ENCODE measurements at places on chromosomes 7 and 10. TPM values are rescaled to one million over a fixed set of nuclear protein-coding genes. Genes with fewer than 3 reads are reported as not detected.

DNA sequence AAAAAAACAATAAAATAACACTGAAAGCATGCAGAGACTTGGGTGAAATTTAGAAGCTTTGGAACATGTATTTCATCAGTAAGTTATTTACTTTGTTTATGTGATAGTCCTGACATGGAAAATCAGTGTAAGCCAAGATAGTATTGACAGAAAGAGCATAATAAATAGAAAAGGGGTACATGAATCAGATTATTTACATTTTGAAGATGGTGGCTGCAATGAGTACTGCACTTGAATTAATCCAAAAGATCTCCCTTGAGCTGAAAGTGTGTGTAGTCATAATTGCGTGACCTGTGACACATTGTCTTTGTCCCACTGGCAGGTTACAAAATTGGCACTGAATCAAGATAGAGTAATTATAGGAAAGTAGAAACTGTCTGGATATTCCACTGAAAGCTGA lies 562.9 kb downstream of the GFRA1 start:
- no peak overlapping the region for H3K27ac ChIP-seq
- no peaks in the 10 kb centered on the region for H3K4me1 ChIP-seq
- DNase-seq = no peak
- H3K4me3 ChIP-seq = no peak overlapping the region

GRCh38 chr10:8224591-8224990 lies 170.1 kb downstream of the GATA3 start:
- H3K4me1 ChIP-seq = no peaks in the 10 kb centered on the region
- DNase-seq = no peak
- peaks cover 2% of the 10 kb centered on the region for H3K27me3 ChIP-seq

DNA sequence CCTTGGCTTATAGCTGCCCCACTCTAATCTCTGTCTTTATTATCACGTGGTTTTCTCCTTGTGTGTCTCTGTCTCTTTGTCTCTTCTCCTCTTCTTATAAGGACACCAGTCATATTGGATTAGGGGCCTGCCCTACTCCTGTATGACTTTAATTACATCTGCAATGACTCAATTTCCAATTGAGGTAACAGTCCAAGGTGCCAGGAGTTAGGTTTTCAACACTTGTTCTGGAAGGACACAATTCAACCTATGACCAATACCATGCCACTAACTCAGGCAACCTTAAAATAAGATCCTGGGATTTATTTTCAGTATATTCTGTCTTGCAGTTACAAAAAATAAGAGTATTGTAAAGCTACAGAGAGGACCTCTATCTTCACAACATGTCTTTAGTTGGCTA lies 21.6 kb upstream of the MET start:
- no peak overlapping the region for H3K27ac ChIP-seq
- DNase-seq = no peak
- H3K27me3 ChIP-seq = no peaks in the 10 kb centered on the region
- H3K36me3 ChIP-seq = no peaks in the 10 kb centered on the region
- H3K4me3 ChIP-seq = no peak overlapping the region
- peaks cover 13% of the 10 kb centered on the region for H3K4me1 ChIP-seq

- no peaks in the 10 kb centered on the region for H3K27me3 ChIP-seq
- no peaks in the 10 kb centered on the region for H3K4me1 ChIP-seq
- no peak overlapping the region for H3K27ac ChIP-seq
These were observed 8.1 kb downstream of the AOC1 start for GRCh38 chr7:150860291-150860977.

The CTBP2 gene
- 101 TPM for total RNA-seq

- H3K27me3 ChIP-seq = no peaks in the 10 kb centered on the region
- H3K4me3 ChIP-seq = no peak overlapping the region
- no peaks in the 10 kb centered on the region for H3K36me3 ChIP-seq
- peaks cover 40% of the 10 kb centered on the region for H3K4me1 ChIP-seq
- H3K27ac ChIP-seq = no peak overlapping the region
These were observed 19.6 kb downstream of the SGMS1 start for GRCh38 chr10:50604049-50604640.

The SORBS1 gene
- 5.1 TPM for total RNA-seq

The MINPP1 gene
- total RNA-seq = 24.7 TPM

DNA sequence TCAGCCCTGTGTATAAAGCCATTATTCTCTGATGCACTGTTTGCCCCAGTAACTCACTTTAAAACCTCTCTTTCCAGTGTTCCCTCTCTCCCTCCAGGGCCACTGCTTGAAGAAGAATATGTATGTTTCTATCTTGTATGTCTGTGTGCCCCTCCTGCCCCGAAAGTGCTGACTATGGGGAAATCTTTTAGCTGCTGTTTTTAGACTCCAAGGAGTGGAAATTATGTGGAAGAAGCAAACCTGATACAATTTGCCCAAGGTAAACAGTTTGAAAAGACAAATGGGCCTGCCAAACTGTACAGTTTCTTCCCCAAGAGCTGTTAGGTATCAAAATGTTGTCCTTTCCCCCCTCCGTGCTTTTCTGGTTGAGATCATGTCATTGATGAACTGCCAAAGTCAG lies 3.4 kb downstream of the ADRA2A start:
- no peak overlapping the region for H3K27ac ChIP-seq
- H3K36me3 ChIP-seq = no peaks in the 10 kb centered on the region
- H3K4me3 ChIP-seq = no peak overlapping the region
- peaks cover 40% of the 10 kb centered on the region for H3K27me3 ChIP-seq

The NPVF gene
- not detected for total RNA-seq

The ZDHHC6 gene
- total RNA-seq = 21.6 TPM

GRCh38 chr10:58052772-58053171 lies 214.9 kb downstream of the IPMK start:
- H3K4me3 ChIP-seq = no peak overlapping the region
- no peak overlapping the region for H3K27ac ChIP-seq
- H3K36me3 ChIP-seq = no peaks in the 10 kb centered on the region
- DNase-seq = no peak

The TAS2R41 gene
- total RNA-seq = not detected

GRCh38 chr10:4051011-4051640 lies 266.1 kb upstream of the KLF6 start:
- H3K4me1 ChIP-seq = no peaks in the 10 kb centered on the region
- no peaks in the 10 kb centered on the region for H3K36me3 ChIP-seq
- peak overlapping the region; percentile 26 for H3K4me3 ChIP-seq
- DNase-seq = no peak
- no peaks in the 10 kb centered on the region for H3K27me3 ChIP-seq
- no peak overlapping the region for H3K27ac ChIP-seq

DNA sequence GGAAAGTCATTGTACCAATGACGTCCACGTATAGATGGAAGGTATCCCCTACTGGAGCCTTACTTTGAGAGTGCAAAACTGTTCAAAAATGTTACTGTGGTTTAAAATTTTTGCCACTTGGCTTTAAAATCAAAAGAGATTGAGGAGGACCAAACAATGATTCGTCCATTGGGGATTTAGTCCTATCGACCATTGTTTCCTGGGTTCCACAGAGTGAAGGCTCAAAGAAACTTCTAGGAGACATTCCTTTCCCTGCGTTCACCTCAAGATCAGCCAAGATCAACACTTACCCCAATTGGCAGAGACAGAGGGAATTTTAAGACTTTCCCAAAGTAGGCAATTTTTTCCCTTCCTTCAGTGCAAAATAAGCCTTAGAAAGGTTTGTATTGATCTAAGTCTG lies 152.3 kb downstream of the NEBL start:
- H3K36me3 ChIP-seq = no peaks in the 10 kb centered on the region
- H3K4me1 ChIP-seq = no peaks in the 10 kb centered on the region
- H3K27ac ChIP-seq = no peak overlapping the region
- H3K27me3 ChIP-seq = no peaks in the 10 kb centered on the region
- no peak overlapping the region for H3K4me3 ChIP-seq

All from astrocyte (in vitro differentiated cells and primary cell).